ENCODE measurements at places on chromosomes 3 and 15.

GRCh38 chr15:52706091-52706490, 26.9 kb upstream of the ATOSA start:
- no peak for DNase-seq

DNA sequence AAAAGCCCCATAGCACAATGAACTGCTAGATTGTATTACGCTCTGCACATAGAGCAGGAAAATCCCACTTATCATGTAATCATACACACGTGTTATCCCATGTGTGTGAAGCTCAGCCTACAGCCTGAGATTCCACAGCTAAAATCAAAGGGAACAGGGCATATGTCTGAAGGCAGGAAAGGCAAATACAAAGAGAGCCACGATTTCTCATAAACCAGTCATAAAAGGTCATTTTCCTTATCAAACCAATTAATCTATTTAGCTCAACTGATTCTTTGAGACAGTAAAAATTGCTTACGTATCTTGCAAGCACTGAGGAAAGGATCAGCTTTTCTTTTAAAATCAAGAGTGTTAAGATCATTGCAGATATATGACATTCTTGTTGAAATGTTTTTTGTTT, 199.5 kb upstream of the TBL1XR1 start:
- DNase-seq = no peak

GRCh38 chr15:85531083-85531482, 150.7 kb downstream of the AKAP13 start:
- no peak for DNase-seq

DNA sequence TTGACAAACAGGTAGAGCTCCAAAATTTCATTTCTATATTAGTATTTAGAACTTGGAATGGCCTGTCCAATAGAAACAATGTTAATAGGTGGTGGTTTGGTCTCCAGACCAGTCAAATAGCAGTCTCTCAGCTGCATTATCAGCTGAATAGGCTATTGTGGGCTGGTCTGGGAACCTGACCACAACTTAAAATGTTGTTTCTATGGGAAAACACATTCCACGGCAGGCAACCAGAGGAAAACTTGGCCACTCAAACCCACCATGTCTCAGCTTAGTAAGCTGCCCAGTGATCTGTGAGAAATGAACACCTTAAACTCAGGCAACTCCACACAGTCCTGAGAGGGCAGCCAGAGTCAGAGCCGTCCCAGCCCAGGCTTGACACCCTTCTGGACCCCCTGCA, 20.4 kb downstream of the FBN1 start:
- DNase-seq = no peak

DNA sequence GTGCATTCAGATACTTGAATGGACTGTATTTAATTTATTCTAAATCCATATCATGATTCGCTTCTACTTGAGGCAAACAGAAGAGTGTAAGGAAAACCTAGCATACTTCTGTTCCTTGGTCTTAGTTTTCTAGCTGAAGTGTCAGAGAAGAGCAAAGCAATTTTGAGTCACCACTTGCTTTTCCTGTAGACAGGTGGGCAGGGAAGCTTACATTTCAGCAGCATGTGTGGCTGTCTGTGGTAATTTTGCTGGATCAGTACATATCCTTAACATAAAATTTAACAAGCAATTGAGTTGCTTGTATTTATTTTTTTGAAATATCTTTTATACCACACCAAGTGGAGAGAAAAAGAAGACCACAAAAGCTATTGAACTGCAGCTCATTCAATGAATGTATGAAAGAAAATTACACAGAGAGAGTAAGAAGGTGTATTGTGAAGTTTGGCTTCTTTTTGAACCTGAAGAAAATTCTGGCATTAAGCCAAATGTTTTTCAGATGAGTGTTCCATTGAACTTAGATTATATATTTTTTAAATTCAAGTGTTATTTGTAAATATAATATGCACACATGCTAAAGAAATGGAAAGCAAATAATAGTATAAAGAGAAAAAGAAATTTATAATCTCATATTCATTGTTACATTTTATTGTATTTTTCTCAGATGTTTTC, 747.6 kb downstream of the NAALADL2 start:
- DNase-seq = peak; percentile 48

DNA sequence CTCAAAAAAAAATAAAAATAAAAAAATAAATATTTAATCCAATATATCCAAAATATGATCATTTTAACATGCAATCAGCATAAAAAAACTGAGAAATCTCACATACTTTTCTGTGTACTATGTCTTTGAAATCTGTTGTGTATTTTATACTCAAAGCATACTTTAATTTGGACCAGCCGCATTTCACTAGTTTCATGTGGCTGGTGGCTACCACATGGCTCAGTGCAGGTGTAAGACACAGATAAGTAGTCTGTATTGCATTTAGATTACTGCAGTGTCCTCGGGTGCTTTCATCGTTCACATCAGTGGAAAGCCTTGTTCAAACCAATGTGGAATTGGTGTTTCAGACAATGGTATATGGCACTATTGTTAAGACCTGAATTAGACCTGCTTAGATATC, 11.0 kb downstream of the CRTC3 start:
- DNase-seq = no peak

- DNase-seq = no peak
Observed at GRCh38 chr3:172217877-172218276, 178.5 kb downstream of the FNDC3B start.

DNA sequence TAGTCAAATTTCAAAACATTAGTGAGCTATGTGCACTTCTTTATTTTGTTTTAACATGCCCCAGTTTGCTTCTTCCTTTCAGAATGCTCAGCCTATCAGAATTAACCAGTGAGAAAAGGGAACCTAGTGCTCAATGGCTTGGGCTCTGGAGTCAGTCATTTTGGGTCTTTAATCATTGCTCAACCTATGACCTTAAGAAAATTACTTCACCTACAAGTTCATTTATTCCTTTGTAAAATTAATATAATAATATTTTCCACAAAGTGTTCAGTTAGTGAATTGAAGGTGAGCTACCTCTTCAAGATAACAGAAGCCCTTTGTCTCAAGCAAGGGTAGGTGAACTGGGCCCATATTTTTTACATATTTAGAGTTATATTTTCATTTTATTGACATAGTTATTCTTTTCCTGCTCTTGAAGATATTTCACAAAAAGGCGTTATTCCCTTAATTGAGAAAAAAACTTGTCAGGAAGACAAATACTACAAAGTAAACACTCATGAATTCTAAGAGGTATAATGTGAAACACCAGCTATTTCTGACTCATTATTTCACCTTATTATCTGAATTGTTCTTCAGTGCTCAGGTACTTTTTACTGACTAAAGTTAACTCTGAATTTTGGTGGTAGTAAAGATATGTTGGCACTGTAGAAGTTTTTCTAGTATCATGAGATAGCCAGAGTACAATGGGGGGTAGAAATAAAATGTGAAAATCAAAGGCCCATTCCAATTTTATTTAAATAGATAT, 415.5 kb downstream of the NAALADL2 start:
- DNase-seq = no peak
